Right renal cortex interstitium (tissue), 3 donors: ENCODE measurements at places on chromosomes 1 and 21. TPM values are rescaled to one million over a fixed set of nuclear protein-coding genes. Genes with fewer than 3 reads are reported as not detected.

GRCh38 chr21:36706482-36706852 is 7.6 kb downstream of the SIM2 start:
- no peak for DNase-seq

The MRAP gene
- not detected for polyA plus RNA-seq

The PROX1 gene
- polyA plus RNA-seq, result 7.7 TPM

DNA sequence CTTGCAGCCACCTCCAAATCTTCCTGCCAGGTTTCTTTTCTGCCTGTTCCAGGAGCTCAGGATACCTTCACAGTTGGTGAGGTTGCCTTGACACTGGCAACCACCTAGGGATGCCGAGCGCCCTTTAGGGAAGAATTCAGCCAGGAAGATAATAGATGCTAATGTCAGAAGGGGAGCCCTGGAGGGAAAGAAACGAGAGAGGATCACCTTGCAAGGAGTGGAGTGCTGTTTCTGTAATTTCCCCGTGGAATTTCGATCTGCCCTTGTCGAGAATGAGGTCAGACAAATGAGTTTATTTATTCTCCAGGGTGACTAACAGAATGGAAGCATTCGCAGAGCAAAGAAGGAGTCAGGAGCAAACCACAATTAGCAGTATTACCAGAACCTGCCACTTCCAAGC is 315.8 kb upstream of the KAZN start:
- DNase-seq, result no peak

- DNase-seq, result no peak
Observed at GRCh38 chr1:174990382-174990999, 9.3 kb upstream of the CACYBP start.

- DNase-seq, result no peak
Observed at GRCh38 chr1:164660412-164660772, 101.4 kb downstream of the PBX1 start.

The CACNA1E gene
- 0.79 TPM for polyA plus RNA-seq

GRCh38 chr1:217534566-217534965 is 96.3 kb downstream of the GPATCH2 start:
- no peak for DNase-seq

DNA sequence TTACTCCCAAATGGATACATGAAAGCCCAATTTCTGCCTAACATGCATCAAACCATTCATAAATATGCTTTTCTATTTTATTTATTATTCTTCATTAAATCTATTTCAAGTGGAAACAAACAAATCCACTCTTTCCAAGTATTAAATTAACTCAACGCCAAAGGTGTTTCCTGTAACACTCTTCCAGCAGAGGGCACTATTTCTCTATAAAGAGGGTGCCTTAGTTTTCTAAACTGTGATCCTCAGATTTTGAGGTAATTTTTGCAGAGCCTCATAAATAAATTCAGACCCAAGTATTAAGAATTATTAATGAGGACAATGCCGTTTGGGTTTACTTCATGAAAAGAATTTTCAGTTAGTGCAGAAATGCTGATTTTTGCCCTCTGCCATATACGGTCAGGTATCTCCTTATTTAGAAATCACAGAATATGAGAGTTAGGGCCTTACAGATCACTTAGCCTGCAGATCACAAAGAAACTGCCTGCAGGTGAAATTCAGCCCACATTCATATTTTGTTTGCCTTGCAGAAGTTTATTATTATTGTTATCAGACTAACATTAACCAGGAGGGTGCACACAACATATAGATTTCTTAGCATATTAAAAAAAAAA is 40.1 kb upstream of the MYSM1 start:
- DNase-seq, result no peak

GRCh38 chr21:37704751-37705150 is 211.5 kb downstream of the KCNJ6 start:
- no peak for DNase-seq

- DNase-seq, result no peak
Observed at GRCh38 chr1:87149241-87150041, 179.2 kb upstream of the LMO4 start.

The KRTAP21-2 gene
- polyA plus RNA-seq, result not detected

GRCh38 chr1:27118440-27118689 is 36.6 kb downstream of the SLC9A1 start:
- no peak for DNase-seq

DNA sequence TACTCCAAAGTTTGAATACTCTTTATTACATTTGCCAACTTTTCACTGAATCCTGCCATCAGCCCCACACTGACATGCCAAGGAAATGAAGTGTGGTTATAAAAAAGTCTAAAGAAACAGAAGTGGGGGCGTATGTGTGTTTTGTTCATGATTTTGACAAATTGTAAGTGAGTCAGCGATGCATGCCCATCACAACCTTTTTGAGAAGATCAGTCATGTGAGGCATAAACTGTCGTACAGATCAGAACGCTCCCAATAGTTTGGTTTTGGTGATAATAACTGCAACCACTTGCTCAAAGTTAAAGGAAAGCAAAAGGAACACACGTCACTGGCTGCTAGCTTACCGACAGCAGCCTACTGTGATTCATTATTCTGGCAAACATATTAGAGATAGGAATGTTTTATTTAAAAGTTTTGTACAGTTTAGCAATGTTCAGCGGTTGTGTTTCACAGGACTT is 95.6 kb downstream of the RGS2 start:
- no peak for DNase-seq

The CD48 gene
- polyA plus RNA-seq, result 2.3 TPM

The DNAJC28 gene
- 6.1 TPM for polyA plus RNA-seq

The GTF2B gene
- 49.4 TPM for polyA plus RNA-seq

DNA sequence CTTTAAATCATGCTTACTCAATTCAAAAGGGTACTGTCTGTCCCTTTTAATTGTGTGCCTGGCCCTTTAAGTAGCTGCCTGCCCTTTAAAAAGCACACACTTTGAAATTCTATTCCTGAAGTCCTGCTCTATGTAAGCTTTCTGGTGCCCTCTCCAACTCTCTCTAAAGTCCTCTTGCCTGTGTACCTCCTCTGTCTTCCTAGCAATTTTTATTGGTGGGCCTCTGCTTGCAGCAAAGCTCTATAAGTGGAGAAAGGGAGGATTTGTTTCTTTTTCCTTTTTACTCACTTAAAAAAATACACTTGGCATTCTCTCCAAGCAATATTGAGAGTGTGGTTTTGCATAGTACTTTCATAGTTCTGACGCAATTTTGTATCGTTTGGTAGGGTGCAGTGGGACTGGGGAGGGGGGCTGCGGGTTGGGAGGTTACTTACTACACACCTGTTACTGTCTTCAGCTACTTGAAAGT is 135.4 kb downstream of the LMO4 start:
- no peak for DNase-seq

The DCDC2B gene
- 0.37 TPM for polyA plus RNA-seq

The KLHDC9 gene
- 17.6 TPM for polyA plus RNA-seq

The B3GALT2 gene
- polyA plus RNA-seq, result 23.1 TPM

DNA sequence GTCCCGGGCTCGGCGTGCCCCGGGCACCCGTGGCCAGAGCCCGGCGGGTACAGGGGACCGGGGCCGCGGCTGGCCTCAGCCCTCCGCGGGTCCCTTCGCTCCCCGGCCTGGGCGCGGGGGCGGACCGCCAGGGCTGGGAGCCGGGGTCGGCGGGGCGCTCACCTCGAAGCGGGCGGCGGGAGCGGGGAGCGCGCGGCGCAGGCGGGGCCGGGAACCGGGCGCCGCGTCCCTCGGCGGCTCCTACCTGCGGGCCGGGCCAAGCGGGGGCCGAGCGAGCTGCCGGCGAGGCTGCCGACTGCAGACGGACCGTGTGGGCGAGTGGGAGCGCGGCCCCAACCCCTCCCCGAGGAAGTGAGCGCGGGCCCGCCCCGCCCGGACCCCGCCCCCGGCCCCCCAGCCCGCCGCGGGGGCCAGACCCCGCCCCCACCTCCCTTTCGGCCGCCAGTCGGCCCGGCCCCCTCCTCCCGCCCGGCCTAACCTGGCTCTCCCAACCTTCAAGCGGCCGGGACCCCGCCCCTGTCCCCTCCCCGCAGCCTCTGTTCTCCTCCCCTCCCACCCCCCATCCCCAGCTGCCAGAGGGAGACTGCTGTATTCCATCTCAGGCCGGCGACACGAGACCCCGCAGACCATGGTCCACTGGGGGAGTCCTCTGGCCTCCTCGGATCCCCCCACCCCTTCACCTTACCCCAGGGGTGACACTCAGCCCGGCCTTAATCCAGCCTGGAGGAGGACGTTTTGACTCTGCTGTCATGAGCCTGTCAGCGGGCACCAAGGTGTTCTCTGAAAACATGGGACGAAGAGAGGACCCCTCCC is at the start of gene FHL3:
Gene FHL3 (minus strand): TSS at position 320 of the 813 bp plus-strand sequence. CDS start 6,102 bp downstream, outside the sequence.
- no peak for DNase-seq

GRCh38 chr1:183993132-183993531 is 44.4 kb downstream of the COLGALT2 start:
- DNase-seq, result no peak

- DNase-seq, result no peak
Observed at GRCh38 chr1:181112071-181112929, 23.8 kb downstream of the IER5 start.
